Stimulated activated CD8-positive, alpha-beta memory T cell treated with anti-CD3 and anti-CD28 coated beads, Interleukin-7, amount 100 ng/mL, for 1 hour (primary cell): ENCODE measurements at places on chromosomes 2 and 18.

- no peak for DNase-seq
Measured at GRCh38 chr2:66717218-66717905, 282.4 kb downstream of the MEIS1 start.

GRCh38 chr18:49967636-49968313 lies 154.4 kb upstream of the ACAA2 start:
- DNase-seq: no peak

DNA sequence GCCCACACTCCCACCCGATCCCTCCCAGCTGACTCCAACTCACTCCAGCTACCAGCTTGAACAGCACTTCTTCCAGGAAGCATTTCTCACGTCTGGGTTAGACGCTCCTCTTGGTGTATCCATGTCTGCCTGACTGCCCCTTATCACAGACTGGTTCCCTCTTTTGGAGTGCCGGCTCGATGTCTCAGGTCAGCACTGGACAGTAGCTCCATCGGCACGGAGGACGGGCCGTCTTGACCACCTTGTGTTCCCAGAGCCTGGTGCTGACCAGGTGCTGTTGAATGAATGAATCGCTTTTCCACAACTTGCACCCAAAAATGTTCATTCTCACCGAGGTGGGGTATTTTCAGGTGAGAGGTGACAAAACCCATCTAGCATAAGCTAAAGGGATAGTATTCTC lies 71.8 kb downstream of the LBH start:
- no peak for DNase-seq

DNA sequence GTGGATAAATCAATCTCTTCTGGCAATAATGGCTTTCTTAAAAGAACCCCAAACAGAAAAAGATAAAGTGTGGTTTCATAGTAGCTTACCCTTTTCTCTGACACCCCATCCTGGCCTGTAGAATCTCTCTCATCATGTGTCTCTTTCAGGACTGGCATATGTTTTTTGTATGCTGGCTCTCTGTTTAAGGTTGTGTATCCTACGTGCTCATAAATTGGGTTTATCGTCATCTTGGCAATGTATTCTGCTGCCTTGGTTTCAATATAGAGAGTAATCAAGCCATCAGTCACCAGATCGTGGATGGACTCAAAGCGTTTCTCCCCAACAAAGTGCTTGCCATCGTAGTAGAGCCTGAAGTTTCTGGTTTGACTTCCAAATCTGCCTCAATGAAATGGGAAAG lies 113.5 kb upstream of the CHRNA1 start:
- no peak for DNase-seq

DNA sequence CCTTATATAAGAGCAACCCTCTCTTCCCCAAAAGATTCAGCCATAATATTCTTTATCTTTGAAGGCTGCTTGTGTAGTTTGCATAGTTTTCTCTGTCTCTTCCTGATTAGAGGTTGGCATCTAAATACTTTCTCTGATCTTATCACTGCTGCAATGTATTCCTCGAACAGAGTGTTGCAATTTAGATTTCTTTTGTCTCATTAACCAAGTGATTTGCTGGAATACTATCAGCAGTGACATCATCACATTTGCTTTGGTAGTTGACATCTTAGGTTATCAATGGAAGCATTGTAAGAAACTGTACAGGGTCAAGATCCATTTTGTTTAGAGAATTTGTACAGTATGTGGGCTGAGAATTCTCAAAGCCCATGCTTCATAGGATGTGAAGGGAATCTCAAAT lies 72.0 kb upstream of the NEUROD1 start:
- no peak for DNase-seq

GRCh38 chr2:239329284-239329971 lies 71.4 kb downstream of the HDAC4 start:
- DNase-seq: no peak

GRCh38 chr18:47323158-47323557 lies 71.7 kb upstream of the SKOR2 start:
- no peak for DNase-seq

DNA sequence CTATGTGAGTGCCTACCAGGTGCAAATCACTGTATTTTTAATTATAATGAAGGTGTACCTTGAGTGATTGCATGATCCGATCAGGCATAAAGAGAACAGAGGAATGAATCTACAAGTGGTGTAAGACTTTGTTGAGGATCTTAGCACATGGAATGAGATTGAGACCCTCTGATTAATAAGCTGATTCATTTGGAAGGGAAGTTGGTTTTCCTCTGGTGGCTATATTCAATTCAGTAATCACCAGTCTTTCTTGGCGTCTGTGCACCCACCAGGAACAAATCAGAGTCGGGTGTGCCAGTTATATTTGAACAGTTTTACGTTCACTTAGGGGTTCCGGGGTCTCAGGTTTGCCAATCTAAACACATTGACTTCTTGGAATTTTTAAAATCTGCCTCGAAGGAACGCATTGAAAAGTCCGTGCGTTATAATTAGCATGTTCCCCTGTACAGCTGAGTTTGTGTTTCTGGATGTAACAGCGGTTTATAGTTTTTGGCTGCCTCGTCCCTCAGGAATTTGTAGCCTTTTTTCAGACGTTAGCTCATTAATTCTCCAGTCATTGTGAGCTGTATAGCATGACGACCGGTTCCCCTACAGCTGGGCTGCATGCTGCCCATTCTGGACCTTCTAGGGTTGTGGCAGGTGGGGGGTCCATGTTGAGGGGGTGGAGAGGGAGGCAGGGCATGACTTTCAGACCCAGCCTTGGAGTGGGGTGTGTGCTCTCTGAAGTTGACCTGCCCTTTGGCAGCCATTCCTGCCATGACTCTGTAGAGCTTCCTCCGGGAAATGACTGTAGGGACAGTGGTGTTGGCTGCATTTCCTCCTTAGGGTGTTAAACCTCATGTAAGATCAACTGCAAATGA lies 20.3 kb downstream of the MYO1B start:
- no peak for DNase-seq

- no peak for DNase-seq
Measured at GRCh38 chr2:231057590-231057989, 923 bp downstream of the PSMD1 start.

GRCh38 chr2:23900541-23901322 lies 26.2 kb downstream of the ATAD2B start:
- DNase-seq: no peak

GRCh38 chr2:40361478-40361877 lies 90.4 kb downstream of the SLC8A1 start:
- no peak for DNase-seq

- no peak for DNase-seq
Measured at GRCh38 chr2:47562548-47562947, 159.6 kb downstream of the MSH2 start.

DNA sequence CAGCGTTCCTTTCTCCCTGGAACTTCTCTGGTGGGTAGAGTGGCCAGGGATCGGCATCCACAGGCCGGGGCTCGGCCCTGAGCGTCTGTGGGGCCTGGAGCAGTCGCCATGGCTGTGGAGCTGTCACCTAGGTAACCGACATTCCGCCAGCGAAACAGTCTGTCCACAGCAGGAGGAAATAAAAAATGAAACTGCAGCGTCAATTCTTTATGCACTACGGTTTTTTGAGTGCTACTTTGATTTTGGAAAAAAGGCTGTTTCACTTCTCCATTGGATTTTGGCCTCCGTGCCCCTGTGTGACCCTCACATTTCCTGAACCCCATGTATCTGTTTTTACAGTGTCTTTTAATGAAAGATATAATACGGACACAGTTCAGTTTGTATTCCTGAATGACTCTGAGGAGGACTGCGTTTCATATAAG lies 163.4 kb downstream of the LDLRAD4 start:
- no peak for DNase-seq

- no peak for DNase-seq
Measured at GRCh38 chr2:238166391-238167343, 7.9 kb downstream of the ERFE start.

GRCh38 chr2:153971855-153972254 lies 100.1 kb downstream of the GALNT13 start:
- no peak for DNase-seq

DNA sequence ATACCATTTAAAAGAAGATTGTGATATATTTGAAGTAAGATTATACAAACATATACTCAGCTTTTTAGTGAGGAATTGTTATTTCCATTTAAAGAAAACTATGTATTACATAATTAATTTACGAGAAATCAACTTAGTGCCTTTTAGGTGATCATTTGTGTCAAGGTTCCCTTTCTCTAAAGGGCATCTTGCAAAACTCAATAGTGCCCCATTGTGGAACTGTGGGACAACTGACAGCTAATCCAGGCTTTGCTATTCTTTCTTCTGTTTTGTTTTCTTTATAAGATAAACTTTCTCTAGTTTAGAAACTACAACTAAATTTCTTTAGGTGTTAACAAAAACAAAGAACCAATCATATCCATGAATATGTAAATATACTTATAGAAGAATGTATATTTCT lies 24.3 kb upstream of the VIT start:
- no peak for DNase-seq

DNA sequence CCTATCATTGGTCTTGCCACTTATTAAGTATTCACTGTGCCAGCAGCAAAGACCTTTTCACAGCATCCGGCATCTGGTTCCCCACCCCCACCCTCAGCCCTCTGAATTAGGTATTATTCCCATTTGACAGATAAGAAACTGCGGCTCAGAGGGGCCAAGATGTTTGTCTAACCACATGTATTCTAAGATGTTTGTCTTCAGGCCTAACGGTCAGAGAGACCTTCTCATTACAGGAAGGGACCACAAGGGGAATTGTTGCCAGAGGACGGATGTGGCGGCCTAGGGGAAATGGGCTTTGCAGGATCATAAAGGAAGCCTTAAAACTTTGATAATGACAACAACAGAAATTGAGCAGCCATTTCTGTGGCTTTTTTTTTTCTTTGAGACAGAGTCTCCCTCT lies 16.6 kb downstream of the NPPC start:
- DNase-seq: no peak

- no peak for DNase-seq
Measured at GRCh38 chr2:45675263-45675812, 23.9 kb downstream of the PRKCE start.

GRCh38 chr2:207833251-207833751 lies 63.6 kb upstream of the FZD5 start:
- DNase-seq: no peak

GRCh38 chr2:63631501-63631900 lies 42.7 kb downstream of the MDH1 start:
- DNase-seq: no peak

GRCh38 chr2:175167076-175167791 lies 769 bp downstream of the ATF2 start:
- no peak for DNase-seq

- DNase-seq: no peak
Measured at GRCh38 chr18:7886436-7886835, 319.3 kb downstream of the PTPRM start.

- no peak for DNase-seq
Measured at GRCh38 chr18:22179174-22179573, 9.8 kb downstream of the GATA6 start.

- DNase-seq: no peak
Measured at GRCh38 chr2:181178823-181179412, 198.5 kb downstream of the UBE2E3 start.

- no peak for DNase-seq
Measured at GRCh38 chr2:222427646-222428301, 3.4 kb downstream of the SGPP2 start.
